ENCODE measurements at places on chromosomes 4 and X.

- DNase-seq: no peak
Measured at GRCh38 chr4:84286048-84286447, 213.0 kb downstream of the NKX6-1 start.

DNA sequence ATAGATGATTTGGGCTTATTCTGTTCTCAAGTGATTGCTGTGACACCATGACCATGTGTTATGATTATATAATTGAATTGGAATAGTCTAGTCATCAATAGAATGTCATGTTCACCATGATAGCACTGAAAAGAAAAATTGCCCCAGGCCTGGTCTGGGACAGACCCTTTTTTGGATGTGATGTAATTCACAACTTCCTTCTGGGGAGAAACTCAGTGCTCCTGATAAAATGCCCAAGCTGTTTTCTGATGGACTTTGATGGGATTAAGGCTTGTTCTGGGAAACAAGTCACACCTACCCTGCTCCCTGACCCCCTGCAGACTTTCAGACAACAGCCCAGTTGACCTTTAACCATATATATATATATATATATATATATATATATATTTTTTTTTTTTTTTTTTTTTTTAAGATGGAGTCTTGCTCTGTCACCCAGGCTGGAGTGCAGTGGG, 65.3 kb downstream of the RHOH start:
- no peak for DNase-seq

- DNase-seq: no peak
Measured at GRCh38 chr4:87543835-87544461, 14.8 kb upstream of the SPARCL1 start.

GRCh38 chr4:154186888-154187287, 304.7 kb downstream of the DCHS2 start:
- no peak for DNase-seq

- DNase-seq: no peak
Measured at GRCh38 chr4:112001041-112001440, 144.2 kb upstream of the FAM241A start.

DNA sequence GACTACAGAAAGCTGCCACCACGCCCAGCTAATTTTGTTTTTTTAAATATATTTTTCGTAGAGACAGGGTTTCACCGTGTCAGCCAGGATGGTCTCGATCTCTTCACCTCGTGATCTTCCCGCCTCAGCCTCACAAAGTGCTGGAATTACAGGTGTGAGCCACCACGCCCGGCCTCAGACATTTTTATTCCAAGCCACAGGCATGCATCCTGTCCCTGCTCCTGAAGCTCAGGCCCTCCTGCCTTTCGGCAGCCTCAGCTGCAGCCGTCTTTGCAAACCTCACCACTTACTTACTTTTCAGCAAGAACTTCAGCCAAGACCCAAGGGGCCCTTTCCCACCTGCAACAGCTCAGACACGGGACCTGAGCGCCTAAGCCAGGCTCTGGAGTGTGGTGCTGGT, 26.0 kb downstream of the FAM53A start:
- no peak for DNase-seq

DNA sequence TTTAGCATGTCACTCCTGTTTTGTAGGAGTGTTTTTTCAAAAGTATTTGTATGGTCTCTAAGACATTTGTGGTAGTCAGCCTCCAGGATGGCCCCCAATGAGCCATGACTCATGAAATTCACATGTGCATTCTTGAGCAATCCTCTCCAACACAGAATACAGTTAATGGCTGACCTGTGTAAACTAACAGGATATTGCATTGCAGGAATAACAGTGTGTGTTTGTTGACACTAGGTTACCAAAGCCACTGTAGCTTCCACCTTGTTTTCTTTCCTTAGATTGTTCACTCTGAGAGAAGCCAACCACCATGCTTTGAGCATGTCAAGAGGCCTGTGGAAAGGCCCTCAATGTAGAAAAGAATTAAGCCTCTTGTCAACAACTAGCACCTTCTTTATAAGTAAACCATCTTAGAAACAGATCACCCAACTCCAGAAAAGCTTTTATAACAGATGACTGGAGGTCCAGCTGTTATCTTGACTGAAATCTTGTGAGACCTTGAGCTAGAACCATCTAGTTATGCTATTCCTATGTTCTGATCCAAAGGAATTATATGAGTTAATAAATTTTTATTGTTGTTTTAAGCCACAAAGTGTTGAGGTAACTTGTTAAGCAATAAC, 28.5 kb downstream of the TBCK start:
- DNase-seq: no peak

DNA sequence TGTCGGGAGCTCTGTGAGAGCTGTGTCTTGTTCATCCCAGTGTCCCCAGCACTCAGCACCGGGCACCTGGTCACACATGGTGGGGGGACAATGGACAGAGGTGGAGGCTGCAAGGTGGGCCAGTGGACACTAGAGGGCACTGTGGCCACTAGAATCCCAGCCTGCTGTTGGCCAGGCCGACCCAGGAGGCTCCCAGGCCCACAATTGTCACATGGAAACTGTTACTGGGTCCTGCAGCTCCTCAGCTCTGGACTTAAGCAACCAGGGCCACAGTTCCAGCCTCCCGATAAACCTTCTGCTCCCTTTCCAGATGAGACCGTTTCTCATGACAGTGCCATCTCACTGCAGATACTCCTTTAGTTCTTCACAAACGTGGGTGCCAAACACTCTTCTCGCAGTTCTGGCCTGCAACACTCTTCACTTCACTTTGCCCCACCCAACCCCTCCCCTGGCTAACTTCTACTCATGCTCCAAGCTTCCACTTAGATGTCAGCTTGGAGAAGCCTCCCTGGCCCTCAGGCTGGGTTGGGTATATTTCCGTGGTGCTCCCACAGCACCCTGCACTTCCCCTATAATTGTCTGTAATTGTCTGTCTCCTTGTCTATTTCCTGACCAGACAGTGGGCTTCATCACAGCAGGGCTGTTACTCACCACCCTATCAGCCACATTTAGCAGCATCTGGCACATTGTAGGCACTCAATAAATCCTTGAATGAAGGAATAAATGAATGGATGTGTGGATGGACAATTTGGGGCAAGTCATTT, 3.5 kb upstream of the IQSEC2 start:
- DNase-seq: peak; percentile 74

- DNase-seq: no peak
Measured at GRCh38 chr4:189804894-189805293, 135.8 kb upstream of the FRG1 start.

DNA sequence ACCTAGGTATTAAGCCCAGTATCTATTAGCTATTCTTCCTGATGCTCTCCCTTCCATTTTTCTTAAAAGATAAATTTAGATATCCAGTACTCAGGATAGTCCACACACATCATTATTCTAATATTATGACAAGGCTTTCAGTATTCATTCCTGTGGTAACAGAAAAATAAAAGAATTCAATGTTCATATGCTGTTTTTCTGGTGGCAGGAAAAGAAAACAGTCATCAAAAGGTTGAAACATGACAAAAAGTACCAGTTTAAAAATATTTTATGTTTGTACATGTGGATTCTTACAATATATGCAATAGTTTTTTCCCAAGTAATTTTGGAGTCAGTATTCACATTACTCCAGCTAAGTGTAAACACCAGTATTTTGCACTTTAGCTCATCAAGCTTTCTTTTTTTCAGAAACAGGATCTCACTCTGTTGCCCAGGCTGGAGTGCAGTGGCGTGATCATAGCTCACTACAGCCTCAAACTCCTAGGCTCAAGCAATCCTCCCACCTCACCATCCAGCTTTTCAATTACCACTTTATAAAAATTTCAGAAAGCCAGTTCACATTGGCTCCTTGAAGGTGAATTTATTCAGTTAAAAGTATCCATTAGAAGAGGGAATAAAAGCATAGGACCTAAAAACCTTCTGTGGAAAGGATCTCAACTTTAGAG, 2.3 kb downstream of the APBB2 start:
- DNase-seq: no peak

All from CD8-positive, alpha-beta T cell (primary cell).